ENCODE measurements at places on chromosomes 1 and 21.

GRCh38 chr21:32001390-32001789 is 128.6 kb downstream of the HUNK start:
- DNase-seq, result no peak

DNA sequence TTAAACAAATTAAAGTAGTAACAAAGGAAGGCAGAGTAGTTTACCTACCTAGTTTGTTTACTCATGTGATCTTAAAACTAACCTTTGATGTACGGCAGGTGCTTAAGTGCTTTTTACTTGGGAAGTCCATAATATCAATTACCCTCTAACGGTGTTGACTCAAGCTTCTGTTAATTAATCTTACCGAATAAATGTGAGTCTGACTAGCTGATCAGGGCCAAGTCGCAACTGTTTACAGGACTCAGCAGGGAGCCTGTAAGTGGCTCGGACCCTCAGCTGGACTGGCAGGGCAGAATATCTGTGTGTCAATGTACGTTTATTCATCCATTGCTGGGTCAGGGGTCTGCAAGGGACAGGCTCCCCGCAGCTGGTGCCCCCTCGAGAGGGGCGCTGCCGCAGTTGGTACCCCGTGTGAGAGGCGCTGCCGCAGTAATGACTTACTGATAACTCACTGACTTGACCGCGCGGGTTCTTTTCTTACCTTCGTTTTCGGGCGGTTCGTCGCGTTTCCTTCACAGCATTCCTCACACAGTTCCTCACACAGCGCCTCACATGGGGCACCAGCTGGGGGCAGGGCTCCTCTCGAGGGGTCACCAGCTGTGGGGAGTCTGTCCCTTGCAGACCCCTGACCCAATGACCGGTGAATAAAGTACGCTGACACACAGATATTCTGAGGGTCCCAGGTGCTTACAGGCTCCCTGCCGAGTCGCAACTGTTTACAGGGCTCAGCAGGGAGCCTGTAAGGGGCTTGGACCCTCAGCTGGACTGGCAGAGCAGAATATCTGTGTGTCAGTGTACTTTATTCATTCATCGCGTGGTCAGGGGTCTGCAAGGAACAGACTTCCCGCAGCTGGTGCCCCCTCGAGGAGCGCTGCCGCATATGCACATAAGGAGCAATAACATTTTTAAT is 3.0 kb downstream of the FMO1 start:
- DNase-seq, result no peak

GRCh38 chr1:72366466-72366865 is 84.1 kb upstream of the NEGR1 start:
- DNase-seq, result no peak

DNA sequence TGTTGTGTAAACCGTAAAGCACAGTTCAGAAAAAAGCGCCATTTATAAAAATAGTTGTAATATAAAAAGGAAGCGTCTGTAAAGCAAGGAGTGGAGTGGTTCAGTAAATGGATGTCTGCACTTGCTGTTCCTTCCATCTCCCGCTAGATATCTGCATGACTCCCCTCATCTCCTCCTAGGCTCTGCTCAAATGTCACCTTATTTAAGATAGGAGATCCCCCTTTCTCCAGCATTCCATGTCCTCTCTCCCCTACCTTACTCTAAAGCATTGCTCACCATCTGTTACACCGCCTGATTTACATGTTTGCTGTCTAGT is 745 bp downstream of the MUL1 start:
- no peak for DNase-seq

GRCh38 chr1:175632667-175633066 is 110.7 kb downstream of the TNR start:
- DNase-seq, result no peak

- DNase-seq, result no peak
These were observed 1.5 kb upstream of the CLCNKA start for GRCh38 chr1:16020325-16020724.

- DNase-seq, result no peak
These were observed 742.0 kb downstream of the ADGRL2 start for GRCh38 chr1:82542766-82543165.

DNA sequence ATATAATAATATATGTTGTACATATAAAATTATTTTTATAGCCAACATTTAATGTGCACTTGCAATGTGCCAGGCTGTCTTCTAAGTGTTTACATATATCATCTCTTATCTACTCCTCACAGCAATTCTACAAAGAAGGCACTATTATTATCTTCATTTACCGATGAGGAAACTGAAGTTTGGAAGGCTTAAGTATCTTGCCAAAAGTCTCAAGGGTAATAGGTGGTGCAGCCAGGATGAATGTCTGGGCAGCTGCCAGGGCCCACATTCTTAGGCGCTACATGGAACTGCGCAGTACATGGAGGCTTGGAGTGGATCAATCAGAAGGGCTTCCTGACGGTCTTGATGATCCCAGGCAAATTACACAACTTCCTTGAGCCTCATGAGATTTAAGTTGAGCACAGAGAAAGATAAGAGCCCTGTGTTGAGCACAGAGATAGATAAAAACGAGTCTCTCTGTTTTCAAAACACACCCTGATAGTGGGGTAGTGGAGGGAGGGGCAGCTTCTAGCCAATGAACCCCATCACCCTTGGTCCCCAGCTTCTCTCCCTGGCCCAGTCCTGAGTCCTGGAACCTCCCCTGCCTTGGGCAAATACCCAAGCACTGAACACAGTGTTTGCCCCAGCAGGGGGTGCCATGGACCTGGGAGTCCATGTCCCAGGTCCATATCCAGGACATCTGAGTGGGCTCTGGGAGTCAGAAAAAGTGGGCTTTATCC is 9.2 kb downstream of the POU3F1 start:
- no peak for DNase-seq

GRCh38 chr1:7988576-7988975 is 27.1 kb downstream of the PARK7 start:
- DNase-seq, result no peak

- DNase-seq, result no peak
These were observed 19.5 kb upstream of the TNFRSF1B start for GRCh38 chr1:12147201-12147701.

- no peak for DNase-seq
These were observed 7.1 kb upstream of the DIRAS3 start for GRCh38 chr1:68057564-68057963.

DNA sequence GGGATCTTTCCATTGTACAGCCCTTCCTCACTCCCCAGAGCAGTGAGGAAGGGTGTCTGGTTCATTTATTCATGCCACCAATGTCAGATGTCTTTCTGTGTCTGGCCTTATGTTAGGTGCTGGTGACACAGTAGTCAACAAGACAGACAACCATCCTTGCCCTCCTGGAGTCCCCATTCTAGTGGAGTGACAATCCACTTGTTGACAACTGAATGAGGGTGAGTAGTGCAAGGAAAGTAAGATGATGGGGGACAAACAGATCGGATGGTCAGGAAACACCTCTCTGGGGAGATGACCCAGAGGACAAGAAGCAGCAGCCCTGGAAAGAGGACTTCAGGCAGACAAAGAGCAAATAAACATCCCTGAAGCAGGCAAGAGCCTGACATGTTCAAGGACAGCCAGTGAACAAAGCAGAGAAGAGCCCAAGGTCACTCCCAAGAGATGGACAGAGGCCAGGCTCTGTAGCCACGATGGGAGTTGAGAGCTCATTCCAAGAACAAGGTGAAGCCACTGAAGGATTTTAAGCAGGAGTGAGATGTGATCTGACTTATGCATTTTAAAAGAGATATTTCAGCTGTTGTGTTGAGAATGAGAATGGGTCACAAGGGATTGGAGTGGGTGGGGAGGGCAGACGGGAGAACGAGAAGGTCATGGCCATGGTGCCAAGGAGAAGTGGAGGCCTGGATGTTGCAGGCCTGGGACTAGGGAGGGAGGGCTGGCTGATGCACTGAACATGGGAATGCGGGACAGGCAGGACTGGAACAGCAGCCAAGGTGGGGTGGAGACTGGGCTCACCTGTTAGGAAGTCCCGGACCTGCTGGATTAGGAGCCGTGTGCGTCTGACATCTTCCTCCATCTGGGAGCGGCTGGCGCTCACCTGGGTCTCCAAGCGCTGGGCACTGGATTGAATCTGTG is 30.2 kb downstream of the LAMB3 start:
- no peak for DNase-seq

DNA sequence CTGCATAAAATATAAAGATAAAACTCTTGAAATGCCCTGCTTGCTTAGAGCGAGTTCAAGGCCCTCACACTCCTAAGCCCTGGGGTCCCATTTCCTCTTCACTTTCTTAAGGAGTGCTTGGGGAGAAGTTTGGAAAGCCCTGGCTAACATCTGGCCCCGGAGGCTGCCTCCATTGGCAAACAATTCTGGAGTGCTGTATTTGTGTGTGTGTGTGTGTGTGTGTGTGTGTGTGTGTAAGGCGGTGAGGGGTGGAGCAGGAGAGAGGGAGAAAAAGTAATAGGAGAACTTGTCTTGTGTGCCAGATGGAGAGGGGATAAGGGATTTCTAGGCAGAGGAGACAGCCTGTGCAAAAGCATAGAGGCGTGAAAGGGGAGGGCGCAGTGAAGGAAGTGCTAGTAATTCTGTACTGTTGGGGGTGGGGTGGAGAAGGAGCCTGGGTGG is 578 bp upstream of the TRIM62 start:
- DNase-seq, result no peak

GRCh38 chr1:175145899-175146528 is 46.6 kb downstream of the KIAA0040 start:
- DNase-seq, result no peak

- no peak for DNase-seq
These were observed 42.8 kb upstream of the IFI44L start for GRCh38 chr1:78577257-78578100.

- DNase-seq, result no peak
These were observed 48.0 kb upstream of the ZC3H11B start for GRCh38 chr1:219660666-219661463.

GRCh38 chr1:8516793-8517556 is 199.1 kb downstream of the SLC45A1 start:
- no peak for DNase-seq

DNA sequence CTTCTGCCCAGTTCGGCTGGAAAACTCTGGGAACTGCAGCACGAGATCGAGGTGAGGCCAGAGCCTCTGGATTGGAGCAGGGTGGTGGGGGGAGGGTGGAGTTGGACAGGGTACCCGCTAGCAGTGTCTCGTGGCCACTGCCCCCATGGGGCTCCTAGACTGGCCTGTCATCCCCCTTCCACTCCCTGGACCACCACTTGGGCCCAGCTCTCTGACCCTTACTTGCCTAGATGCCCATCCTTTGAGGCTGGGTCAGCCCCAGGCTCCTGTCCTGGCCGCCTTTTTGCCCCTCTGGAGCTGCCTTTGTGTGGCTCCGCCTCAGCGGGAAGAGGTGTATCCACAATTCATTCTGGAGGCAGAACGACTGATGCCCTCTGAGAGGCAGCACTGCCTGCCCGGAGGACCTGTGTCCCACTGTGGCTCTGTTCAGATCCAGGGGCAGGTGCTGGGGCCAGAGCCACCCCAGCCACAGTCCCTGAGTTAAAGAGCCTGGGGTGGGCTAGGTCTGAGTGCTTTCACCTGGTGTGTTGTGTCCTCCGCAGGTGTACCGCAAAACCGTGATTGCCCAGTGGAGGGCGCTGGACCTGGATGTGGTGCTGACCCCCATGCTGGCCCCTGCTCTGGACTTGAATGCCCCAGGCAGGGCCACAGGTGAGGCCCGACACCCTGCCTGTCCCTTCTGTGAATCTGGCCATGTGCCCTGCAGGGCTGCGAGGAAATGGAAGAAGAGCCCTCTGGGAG is 17.7 kb downstream of the FAAH start:
- DNase-seq, result no peak

- DNase-seq, result no peak
These were observed 108.7 kb downstream of the DISP1 start for GRCh38 chr1:222923506-222923905.

DNA sequence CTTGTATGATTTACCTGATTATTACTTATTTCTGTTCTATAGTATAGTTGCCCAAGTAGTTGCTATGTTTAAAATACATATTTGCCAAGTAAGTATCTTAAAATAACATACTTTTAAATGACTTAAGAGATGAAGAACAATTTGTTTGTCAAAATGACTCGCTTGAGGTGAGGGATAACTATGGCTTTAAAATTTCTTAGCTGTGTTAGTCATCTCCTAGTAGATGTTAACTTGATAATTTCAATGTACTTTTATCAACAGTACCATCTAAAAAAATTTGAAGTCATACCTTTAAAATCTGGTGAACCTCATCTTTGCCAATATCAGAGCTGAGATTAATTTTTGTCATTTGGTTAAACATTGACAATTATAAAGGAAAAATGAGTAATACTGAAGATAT is 37.7 kb downstream of the ODR4 start:
- no peak for DNase-seq

DNA sequence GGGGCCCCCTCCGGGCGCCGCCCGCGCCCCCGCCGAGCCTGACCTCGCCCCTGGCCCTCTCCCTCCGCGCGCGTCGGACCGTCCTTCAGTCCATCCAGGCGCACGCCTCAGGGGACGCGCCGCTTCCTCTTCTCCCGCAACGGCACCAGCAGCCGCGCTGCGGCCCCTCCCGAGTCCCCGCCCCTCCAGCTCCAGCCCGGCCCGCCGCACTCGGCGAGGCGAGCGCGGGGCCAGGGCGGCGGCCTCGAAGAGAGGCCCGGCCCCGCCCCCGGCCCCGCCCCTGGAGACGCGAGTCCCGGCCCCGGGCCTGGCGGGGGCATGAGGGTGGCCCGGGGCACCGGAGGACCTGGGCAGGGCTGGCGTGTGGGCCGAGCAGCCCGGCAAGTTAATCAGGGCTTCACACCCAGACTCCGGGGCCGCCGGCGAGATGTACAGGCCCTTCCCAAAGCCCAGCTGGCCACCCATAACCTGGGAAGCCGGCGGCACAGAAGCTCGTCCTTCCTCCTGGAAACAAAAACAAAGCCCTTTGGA is at the start of gene IGSF3:
TSS of gene IGSF3 (minus strand) at position 159 of the 531 bp plus-strand sequence. CDS start 1,407 bp downstream, outside the sequence.
- peak; percentile 12 for DNase-seq

GRCh38 chr1:219902951-219903350 is 25.4 kb downstream of the SLC30A10 start:
- no peak for DNase-seq

- no peak for DNase-seq
These were observed 121.2 kb downstream of the DISP1 start for GRCh38 chr1:222936042-222936441.

DNA sequence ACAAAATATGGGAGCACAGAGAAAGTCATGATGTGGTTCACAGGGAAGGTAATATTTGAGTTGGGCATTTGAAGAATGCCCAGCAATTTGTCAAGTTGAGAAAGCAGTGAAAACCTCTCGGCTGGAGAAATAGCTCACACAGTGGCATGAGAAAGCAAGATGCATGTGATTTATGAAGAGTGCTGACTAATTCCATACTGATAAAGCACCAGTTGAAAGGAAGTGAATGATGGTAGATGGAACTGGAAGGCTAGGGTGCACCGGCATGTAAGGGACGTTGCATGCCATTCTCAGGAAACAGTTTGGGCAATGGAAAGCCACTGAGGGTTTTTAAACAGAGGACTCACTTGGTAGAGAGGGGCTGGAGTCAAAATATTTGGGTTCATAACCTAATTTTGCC is 53.5 kb upstream of the MTF2 start:
- no peak for DNase-seq

GRCh38 chr1:119564548-119564947 is 57.5 kb downstream of the HSD3B1 start:
- no peak for DNase-seq

- no peak for DNase-seq
These were observed 688.8 kb upstream of the NR5A2 start for GRCh38 chr1:199338760-199339159.
